Retina (tissue), 1 donor: ENCODE measurements at places on chromosomes 2 and 18.
A peak's percentile ranks its signal among the peaks of the same experiment; 100 is the strongest.

DNA sequence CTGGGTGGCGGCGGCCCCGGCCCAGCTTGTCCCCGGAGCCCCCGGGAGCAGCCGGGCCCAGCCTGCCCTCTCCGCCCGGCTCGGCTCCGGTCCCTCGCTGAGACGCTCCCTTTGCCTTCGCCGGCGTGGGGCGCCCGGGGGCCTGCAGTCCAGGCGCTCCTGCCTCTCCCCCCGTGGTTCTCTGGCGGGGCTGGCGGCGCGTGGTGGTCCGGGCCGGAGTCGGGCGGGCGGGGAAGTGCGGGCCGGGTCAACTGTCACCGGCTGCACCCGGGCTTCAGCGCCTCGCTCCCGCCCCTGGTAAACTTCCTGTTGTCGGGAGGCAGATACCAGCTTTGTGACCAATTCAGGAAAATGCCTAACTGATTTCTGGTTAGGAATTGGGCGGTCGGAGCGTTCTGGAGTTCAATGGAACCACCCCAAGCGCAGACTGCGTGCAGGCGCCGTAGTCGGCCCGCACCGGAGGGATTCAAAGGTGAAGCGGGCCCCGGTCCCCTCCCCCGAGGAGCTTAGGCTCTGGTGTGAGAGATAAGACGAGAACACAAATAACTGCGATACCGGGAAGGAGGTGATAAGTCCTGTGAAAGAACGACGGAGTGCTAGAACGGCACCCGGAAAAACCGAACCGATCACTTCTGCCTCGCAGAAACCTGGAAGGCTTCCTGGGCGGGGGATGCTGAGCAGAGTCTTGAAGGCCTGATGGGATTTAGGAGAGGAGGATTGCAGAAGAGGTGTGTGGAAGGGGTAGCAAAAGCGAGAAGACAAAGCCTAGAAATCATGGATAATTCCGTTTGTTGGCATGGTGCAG is 891 bp downstream of the CAB39 start:
- peak; percentile 71 for DNase-seq

- DNase-seq = peak; percentile 71
These were observed 102.4 kb downstream of the ACKR3 start for GRCh38 chr2:236671896-236672562.

DNA sequence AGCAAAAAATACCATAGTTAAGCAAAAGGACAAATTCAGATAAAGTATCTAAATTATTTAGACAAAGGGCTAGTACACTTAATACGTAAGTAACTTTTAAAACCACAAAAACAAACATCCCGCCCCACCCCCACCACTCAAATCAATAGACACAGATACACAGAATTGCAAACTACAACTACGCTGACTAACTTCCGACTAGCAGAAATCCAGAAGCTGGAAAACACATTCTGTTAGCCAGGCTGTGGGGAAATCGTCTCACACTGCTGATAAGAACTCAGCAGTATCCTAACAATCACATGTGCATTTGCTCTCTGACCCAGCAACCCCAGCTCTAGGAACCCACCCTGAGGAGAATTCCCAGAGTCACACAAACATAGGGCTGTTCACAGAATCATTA is 16.6 kb downstream of the FAM168B start:
- DNase-seq = no peak

- DNase-seq = no peak
These were observed 5.4 kb downstream of the DOK1 start for GRCh38 chr2:74559912-74560311.

- no peak for DNase-seq
These were observed 823.6 kb downstream of the GALR1 start for GRCh38 chr18:78073275-78073674.

GRCh38 chr2:140200307-140200706 is 1420.1 kb upstream of the NXPH2 start:
- no peak for DNase-seq

DNA sequence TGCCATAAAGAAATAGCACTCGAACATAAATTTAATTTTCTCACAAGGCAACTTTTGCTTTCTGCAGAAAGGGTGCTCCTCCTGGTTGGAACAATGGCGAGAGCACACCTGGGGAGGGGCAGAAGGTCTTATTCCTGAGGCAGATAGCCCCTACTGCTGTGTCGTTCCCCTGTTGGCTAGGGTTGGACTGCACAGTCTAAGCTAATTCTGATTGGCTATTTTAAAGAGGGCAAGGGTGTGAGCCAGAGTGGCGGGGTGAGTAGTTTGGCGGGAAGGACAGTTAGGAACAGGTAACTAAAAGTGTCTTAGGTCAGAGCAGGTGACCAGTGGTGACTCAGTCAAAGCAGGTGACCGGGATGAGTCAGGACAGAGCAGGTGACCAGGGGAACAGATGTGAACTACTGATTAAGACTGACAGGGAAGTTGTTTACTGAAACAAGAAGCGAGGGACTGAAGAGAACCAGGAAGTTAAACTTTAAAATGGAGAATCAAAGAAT is 49.7 kb upstream of the AGAP1 start:
- no peak for DNase-seq

- DNase-seq = no peak
These were observed 14.5 kb upstream of the VWA3B start for GRCh38 chr2:98072442-98072841.

- DNase-seq = no peak
These were observed 57.3 kb downstream of the UNC50 start for GRCh38 chr2:98665677-98666076.

- no peak for DNase-seq
These were observed 27.6 kb upstream of the FANCL start for GRCh38 chr2:58268685-58269084.

DNA sequence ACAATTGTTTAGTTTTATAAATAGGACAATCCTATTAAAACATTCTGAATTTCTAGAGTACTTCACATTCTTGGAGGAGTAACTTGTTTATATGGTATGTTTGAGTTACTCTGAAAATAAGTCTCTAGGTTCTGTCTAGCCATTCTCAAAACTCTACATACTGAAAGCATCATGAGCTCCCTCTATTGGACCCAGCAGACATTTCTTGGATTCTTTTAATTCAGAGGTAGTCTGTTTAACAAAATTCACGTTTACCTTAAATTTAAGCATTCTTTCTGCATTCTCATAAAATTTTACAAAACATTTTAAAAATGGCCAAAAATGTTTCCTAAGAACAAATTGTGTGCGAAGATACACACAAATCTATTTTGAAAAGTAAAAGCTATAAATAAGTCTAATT is 15.3 kb downstream of the SP9 start:
- no peak for DNase-seq

DNA sequence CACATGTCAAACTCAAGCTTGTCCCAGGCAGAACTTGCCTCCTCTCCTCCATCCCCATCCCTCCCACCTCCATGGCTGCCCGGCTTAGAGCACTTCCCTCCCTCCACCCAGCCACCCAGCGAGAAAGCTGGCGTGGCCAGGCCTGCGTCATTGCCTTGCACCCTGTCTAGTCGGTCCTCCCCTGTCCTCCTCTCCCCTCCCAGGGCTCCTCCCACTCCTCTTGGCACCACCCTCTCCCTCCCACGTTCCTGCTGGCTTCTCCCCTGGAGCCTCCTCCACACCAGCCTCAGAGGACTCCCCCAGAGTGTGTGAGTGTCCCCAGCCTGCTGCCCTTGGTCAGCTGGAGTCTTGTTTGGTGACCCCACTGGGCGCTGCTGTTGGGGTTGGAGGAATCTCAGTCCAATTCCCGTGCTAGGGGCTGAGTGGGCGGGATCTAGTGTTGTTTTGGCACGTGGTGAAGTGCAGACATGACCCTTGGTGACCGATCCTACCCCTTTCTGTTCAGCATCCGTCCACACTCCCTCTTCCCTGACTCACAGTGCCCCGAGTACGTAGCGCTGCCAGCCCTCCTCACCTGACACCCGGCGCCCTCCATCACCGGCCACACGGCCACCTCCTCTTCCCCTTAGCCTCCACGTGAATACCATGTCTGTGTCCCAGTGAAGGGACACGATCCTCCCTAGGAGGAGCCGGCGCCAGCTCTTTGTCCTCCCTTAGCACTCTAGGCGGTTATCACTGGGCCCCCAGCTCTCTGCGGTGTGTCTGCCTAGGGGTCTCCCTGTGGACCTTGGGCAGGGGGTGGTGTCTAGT is 41.4 kb downstream of the ATP6V1C2 start:
- DNase-seq = no peak

GRCh38 chr2:68359889-68360288 is 5.2 kb upstream of the PLEK start:
- no peak for DNase-seq
